ENCODE measurements at places on chromosomes 7 and 10.

- DNase-seq = no peak
Observed at GRCh38 chr7:300546-301290, 10.7 kb downstream of the FOXL3 start.

- DNase-seq = no peak
Observed at GRCh38 chr7:94160719-94161435, 156.7 kb upstream of the BET1 start.

- DNase-seq = no peak
Observed at GRCh38 chr7:132207782-132208181, 368.5 kb downstream of the PLXNA4 start.

GRCh38 chr10:101297901-101298486 lies 56.0 kb upstream of the BTRC start:
- peak; percentile 87 for DNase-seq

DNA sequence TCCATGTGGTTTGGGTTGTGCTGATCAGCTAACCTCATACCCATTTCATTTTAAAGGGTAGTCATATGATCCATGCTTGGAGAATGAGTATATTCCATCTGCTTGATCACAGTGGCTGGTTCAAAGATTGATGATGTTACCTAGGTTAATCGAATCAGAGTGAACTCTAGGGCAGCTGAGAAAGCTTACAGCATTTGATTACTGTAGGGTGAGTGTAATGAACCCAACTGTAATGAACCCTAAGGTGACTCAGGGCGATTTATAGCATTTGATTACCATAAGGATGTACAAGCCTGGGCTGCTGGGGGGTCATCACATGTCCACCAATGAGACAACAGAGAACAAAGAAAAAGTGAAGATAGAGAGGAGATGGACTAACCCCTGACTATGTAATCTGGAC lies 523.1 kb downstream of the ADRA2A start:
- no peak for DNase-seq

DNA sequence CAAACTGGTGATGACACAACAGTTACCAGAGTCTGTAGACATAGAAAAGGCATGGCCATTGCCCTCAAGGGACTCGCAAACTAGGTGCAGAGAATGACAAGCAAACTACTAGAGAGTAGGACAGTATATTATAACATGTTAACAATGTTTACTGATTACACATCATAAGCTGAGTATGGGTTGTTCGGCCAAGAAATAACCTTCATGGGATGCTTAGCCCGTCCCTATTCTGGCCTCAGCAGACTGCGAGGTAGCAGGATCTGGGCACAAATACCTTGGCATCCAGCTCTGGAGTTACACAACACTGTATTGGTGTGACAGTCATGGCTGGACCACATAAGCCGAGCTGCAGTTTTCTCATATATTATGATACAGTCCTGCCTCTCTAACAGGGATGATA lies 51.4 kb downstream of the ABCB4 start:
- DNase-seq = no peak

DNA sequence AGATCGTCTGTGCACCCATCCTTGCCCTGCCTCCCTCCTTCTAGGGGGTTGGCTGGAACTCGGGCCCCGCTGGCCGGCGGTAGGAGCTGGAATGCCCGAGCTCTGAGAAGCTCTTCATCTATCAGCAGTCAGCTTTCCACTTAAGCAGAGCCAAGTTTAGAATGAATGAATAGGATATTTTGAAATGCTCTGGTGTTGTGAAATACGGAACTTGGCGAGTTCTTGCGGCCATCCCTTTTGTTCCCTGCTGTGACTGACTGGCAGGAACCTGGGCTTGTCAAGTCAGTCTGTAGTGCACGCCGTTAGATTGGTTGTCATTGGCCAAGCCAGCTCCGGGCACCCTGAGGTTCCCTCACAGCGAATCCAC lies 33.3 kb downstream of the FOXK1 start:
- DNase-seq = no peak

GRCh38 chr7:6271060-6271658 lies 1.3 kb downstream of the CYTH3 start:
- peak; percentile 38 for DNase-seq

- no peak for DNase-seq
Observed at GRCh38 chr10:101655570-101655969, 39.4 kb downstream of the FBXW4 start.

- no peak for DNase-seq
Observed at GRCh38 chr10:48926764-48927540, 12.7 kb downstream of the LRRC18 start.

- DNase-seq = peak; percentile 33
Observed at GRCh38 chr10:133359554-133359971, 1.7 kb upstream of the FUOM start.

DNA sequence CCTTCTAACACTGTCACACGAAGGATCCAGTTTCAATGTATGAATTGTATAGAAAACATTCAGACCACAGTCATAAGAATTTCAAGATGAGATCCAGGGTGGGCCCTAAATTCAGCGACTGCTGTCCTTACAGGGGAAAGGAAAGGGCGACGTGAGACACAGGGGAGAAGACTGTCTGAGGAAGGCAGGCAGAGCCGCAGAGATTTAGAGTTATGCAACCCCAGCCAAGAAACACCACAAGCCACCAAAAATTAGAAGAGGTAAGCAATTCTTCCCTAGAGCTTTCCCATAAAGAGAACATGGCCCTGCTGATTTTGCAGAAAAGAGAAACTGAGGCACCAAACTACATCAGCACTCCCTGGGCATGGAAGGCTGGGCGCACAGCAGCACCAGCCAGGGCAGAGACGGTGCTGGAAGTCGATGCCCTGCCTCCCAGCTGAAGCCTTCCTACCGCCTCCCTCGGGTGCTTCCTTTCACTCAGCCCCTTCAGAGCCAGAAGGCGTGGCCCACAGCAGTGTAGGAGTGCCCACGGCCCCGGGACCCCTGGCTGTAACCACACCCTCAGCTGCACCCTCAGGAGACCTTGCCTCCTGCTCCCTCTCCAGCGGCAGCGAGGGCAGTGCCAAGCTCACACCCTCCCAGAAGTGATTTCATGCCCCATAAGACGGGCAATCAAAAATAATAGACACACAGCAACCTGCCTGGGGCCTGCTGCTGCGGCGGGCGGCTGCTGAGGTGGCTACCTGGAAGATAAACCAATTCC lies 81.0 kb upstream of the LRRC4 start:
- no peak for DNase-seq

GRCh38 chr7:85396676-85397075 lies 209.8 kb upstream of the SEMA3D start:
- DNase-seq = no peak

DNA sequence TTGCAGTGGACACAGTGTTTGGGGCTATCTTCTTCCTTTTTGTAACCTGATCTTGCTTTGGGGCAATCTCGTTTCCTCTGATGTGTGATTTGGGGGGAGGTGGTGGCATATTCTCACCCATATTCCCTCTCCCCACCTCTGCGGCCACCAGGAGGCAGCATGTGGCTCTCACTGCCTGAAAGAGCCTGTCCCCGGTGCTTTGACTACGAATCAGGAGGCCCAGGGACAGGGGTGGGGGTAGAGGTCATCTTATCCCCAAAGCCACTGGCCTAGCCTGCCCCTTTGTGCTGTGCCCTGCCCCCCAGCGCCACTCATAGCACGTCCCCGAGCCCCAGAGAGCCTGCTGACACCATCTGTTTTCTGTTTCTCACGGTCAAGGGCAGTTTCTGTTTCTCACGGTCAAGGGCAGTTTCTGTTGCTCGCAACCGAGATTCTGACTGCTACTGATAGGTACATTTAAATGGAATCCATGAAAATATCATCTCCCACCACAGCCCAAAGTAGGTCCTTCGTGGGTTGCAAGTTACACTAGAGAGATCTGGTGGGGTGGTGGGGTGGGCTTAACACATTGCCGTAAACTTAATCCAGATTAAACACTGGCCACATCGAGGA lies 28.2 kb downstream of the PHYH start:
- peak; percentile 54 for DNase-seq
